ENCODE measurements at places on chromosomes 5 and 9.

GRCh38 chr5:126003309-126003708 lies 419.9 kb upstream of the GRAMD2B start:
- DNase-seq = no peak

DNA sequence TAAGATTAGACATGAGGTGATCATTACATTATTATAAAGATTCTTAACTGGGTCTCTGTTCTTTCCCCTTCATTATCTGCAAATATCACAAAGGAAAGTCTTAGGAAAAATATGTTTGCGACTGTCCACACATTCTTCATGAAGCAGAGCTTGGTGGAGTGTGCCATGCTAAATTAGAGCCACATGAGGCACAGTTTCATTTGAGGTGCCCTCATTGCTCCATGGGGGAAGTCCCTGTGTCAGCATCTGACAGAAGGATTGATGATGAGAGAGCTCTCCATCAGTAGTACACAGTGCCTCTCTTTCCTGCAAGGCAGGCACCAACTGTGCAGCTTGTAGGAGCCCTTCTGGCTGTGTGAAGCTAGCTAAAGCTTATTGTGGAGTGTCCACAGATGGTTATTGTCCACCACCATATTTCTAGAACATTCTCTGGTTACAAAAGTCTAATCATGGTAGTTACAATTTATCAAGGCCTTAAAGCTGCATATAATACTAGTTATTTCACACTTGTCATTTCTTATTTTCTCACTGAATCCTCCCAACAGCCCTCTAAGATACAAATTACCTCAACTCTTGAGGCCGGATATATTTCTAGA lies 63.9 kb downstream of the C9orf152 start:
- no peak for DNase-seq

DNA sequence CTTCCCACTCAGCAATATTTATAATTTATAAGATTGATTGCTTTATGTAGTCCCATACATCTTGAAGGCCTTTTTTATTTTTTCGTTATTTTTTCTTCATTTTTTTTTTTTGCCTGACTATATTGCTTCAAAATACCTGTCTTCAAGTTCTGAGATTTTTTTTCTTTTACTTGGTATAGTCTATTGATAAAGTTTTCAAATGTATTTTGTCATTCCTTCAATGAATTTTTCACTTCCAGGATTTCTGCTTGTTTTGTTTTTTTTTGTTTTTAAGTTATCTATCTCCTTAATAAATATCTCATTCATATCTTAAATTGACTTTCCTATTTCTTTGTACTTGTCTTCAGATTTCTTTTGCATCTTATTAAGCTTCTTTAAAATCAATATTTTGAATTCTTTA lies 905.6 kb upstream of the CDH6 start:
- DNase-seq = no peak

DNA sequence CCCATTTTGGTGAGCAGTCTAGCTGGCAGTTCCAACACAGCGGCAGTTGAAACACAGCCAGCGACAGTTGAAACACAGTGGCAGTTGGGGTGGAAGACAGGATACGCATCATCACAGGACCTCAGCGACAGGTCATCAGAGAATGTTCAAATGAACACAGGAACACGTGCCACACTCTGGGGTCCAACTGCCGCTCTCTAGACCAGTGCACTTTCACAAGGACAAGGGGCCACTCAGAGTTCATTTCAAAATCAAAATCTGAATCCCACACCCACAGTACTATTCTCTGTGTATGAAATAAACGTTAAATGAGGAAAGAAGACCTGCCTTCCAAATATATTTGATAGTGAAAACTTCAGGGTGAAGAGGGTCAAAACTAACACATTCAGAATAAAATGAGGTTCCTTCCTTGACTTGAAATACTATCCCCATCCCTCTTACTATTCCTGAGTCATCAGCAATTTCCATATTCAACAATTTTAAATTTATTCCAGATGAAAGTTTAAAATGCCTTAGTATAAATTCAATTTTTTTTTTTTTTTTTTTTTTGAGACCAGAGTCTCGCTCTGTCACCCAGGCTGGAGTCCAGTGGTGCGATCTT lies 53.0 kb upstream of the SIMC1 start:
- DNase-seq = no peak

DNA sequence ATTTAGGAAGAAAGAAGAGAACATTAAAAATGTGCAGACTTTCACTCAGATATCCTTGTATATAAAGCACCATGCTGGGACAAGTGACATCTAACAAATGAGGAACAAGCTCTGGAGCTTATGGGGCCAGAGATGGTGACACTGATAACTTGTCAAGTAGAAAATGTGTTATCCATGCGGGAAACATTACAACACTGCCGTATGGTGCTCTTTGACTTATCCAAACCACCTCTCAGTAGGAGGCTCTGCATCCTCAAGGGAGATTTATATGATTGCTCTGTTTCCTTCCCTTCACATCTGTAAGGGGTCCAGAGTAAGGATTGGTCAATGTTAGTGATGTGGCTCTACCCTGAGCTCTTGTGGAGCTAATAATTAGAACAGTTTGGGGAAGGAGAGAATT lies 23.5 kb downstream of the KCTD16 start:
- no peak for DNase-seq

GRCh38 chr5:4225741-4226140 lies 630.1 kb downstream of the IRX1 start:
- no peak for DNase-seq

DNA sequence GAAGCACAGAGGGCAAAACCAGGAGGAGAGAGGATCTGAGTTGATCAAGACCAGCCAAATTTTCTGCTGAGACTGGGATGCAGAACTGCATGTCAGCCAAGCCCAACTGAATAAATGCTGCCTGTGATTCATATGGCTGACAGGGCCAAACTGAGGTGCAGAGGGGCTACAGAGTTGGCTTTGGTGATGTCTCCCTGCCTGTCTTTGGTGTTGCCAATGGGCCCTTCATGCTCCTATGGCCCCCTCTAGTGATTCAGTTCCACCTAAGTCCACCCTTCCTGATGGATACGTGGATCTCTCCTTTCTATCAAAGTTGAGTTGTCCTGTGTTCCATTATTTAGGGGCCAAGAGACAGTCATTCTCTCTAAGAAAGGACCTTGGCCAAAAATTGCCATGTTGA lies 163.6 kb upstream of the TLE4 start:
- no peak for DNase-seq

- peak; percentile 87 for DNase-seq
Measured at GRCh38 chr9:129202613-129203555, 24.8 kb upstream of the IER5L start.

DNA sequence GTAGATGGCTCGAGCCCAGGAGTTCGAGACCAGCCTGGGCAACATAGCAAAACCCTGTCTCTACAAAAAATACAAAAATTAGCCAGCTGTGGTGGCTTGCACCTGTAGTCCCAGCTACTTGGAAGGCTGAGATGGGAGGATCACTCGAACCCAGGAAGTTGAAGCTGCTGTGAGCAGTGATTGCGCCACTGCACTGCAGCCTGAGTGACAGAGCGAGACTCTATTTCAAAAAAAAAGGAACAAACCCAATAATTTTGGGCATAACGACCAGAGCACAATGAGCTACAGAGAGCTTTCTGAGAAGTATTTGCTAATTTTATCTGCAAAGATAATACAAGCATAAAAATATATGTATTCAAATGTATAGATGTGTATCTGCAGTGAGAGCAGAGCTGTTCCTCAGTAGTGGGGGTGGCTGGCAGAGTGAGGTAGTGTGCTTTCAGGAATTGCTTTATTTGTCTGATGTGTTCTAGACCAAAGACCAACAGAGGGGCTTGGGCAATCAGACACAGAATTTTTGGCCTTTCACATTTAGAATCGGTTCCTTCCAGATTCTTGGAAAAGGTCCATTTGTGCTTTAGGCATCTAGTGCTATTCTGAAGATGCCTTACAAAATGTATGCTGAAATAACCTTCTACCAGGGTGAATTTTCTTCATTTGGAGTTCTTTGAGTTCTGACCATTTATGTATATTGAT lies 5.2 kb downstream of the DOCK8 start:
- no peak for DNase-seq

DNA sequence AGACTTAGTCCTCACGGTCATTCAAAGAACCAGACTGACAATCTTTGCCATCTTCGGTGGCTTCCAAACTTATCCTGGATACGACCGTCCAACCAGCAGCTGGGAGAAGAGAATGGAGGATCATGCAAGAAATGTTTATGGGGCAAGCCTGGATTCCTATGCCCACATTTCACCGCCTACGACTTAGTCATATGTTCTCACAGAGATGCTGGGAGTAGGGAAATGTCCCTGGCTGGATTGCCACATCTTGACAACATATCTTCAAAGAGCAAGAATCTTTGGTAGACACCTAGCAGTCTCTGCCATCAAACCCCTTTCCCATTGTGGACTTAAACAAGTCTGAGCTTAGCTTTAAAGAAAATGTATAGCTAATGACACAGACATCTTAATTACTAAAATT lies 5.0 kb downstream of the MED7 start:
- DNase-seq = no peak

DNA sequence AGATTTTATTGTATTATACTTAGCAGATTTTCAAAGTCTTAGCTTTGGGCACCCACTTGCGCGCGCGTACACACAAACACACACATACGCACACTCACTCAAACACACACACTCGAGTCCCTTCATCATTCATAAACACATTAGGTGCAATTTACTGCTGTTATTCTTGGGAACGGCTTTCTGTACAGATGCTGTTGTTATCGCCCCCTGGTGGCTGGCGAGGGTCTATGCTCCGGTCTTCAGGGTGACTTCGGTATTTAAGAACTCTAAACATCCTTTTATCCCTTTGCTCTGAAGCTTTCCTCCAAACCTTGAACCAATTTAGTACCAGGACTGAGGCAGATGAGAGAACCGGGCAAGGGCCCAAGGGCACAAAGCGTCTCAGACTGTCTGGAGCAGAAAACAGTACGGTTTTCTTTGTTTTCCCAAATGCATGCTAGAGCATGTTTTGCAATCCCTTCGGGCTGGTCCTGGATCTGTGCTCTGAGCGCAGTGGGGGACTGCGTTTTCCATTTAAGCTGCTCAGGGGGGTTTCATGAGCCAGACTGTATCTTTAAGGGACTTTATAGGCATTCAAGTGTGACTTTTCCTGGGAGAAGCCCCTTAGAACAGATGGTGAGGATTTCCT lies 1.7 kb upstream of the SLIT3 start:
- peak; percentile 23 for DNase-seq

DNA sequence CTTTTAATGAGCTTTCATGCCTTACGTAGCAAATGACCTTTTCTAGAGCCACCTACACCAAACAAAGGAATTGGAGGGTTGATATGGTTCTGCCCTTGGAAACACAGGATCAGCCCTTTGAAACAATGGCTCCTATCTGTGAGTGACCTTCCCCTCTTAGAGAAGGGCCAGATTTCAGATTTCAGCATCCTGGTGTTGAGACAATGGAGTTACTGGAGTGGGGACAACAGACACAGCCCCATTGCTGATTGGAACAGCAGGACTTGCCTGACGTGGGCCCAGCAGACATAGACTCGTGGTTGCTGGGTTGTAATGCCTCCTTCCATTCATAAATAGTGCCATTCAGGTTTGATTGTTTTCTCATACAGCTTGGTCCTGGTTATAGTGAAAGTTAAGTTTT lies 96.0 kb downstream of the GALNT10 start:
- no peak for DNase-seq

GRCh38 chr5:6616632-6617031 lies 16.2 kb downstream of the NSUN2 start:
- no peak for DNase-seq

DNA sequence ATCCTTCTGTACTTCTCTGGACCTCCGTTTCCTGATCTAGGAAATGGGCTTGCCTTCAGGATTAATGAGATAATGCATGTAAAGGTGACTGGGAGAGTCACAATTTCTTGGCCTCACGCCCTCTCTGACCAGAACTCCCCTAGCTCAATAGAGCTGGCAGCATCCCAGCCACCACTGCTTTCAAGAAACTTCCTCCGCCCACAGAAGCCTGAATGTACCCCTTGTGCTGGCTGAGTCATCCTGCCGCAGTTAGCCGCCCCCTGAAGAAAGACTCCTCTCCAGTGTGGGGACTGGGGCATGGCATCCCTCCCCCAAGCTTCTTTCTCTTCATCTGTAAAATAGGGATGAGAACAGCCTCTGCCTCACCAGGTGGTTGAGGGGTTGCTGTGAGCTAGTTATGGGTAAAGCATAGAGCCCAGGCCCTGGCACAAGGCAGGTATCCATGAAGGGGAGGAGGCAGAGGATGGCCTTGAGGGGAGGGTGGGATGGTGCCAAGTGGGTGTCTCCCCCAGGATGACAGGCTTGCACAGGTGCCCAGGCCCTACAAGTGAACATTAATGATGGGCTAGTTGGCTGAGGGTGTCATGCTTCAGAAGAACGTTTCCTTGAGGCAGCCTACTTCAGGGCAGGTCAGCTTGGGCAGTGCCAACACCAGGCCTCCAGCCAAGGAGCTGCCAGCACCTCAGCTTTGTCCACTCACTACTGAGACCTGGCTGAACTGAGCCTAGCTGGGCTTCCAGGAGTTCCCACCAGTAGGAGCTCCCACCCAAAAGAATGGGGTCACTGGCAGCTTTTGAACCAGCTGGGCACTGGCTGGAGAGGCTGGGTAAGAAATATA lies 3.4 kb downstream of the PDLIM4 start:
- no peak for DNase-seq

Measured in central memory CD4-positive, alpha-beta T cell (primary cell).